Colonic mucosa (tissue), 4 donors: ENCODE measurements at places on chromosomes 4 and X. TPM values are rescaled to one million over a fixed set of nuclear protein-coding genes. Genes with fewer than 3 reads are reported as not detected.

GRCh38 chrX:141133272-141133671 is 43.7 kb downstream of the LDOC1 start:
- H3K4me3 ChIP-seq: no peak overlapping the region
- no peak overlapping the region for H3K27ac ChIP-seq
- no peaks in the 10 kb centered on the region for H3K4me1 ChIP-seq
- H3K36me3 ChIP-seq: no peaks in the 10 kb centered on the region

DNA sequence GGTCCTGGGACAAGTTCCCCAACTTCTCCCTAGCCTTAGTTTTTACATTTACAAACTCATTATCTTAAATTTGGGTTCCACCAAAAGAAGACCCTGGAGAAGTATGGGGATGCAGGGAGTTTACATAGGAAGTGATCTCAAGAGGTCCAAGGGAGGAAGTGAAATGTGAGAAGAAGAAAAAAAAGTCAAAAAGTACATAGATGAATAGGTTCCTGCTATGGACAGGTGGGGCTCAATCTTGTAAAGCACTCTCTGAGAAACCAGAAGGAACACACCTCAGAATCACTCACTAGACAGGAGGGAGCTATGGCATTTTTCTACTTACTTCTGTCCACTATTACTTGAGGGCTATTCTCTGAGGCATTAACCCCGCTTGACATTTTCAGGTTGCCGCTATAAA is 56.6 kb downstream of the ARHGAP6 start:
- no peak overlapping the region for H3K27ac ChIP-seq
- no peak for DNase-seq
- H3K4me3 ChIP-seq: no peak overlapping the region
- H3K36me3 ChIP-seq: no peaks in the 10 kb centered on the region

Gene CPEB2
- total RNA-seq: 12.0 TPM

- peak overlapping the region; percentile 56 for H3K27ac ChIP-seq
- no peaks in the 10 kb centered on the region for H3K36me3 ChIP-seq
- no peak overlapping the region for H3K4me3 ChIP-seq
These were observed 24.3 kb downstream of the IRF2 start for GRCh38 chr4:184450045-184450444.

Gene WDR44
- total RNA-seq: 13.4 TPM

DNA sequence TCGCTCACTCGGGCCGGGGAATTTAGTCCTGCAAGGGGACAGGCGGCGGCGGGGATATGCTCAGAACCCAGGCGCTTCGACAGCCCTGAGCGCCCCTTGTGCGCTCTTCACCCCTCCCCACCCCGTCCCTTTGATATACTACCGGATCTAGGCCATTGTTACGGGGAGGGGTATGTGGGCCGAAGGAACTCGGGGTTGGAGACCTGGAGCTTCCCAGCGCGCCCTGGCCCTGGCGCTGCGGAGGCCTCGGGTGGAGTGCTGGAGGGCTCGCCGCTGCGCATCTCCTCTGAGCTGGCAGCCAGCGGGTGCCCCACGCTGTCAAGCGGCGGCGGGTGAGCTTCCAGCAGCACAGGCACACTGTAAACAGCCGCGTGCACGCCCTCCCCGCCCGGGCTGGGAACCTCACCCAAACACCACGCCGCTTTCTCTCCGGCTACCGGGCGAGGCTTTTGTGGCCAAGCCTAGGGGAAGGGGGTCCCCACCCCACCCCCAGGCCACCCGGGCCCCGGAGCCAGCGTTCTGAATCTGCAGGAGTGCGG is 54.5 kb upstream of the BCOR start:
- H3K36me3 ChIP-seq: no peaks in the 10 kb centered on the region
- H3K4me3 ChIP-seq: peak overlapping the region; percentile 36
- peaks cover 64% of the 10 kb centered on the region for H3K27me3 ChIP-seq

GRCh38 chrX:94051926-94052325 is 377.9 kb downstream of the FAM133A start:
- no peaks in the 10 kb centered on the region for H3K36me3 ChIP-seq
- no peaks in the 10 kb centered on the region for H3K4me1 ChIP-seq
- H3K4me3 ChIP-seq: no peak overlapping the region

Gene GATA1
- total RNA-seq: 0.77 TPM

- H3K27me3 ChIP-seq: no peaks in the 10 kb centered on the region
- no peak for DNase-seq
- H3K4me3 ChIP-seq: no peak overlapping the region
- no peaks in the 10 kb centered on the region for H3K4me1 ChIP-seq
These were observed 454.2 kb downstream of the BCOR start for GRCh38 chrX:39643550-39643949.

GRCh38 chrX:40871385-40872082 is 136.2 kb upstream of the MED14 start:
- H3K27ac ChIP-seq: no peak overlapping the region
- peaks cover 3% of the 10 kb centered on the region for H3K27me3 ChIP-seq
- no peaks in the 10 kb centered on the region for H3K36me3 ChIP-seq
- DNase-seq: no peak

DNA sequence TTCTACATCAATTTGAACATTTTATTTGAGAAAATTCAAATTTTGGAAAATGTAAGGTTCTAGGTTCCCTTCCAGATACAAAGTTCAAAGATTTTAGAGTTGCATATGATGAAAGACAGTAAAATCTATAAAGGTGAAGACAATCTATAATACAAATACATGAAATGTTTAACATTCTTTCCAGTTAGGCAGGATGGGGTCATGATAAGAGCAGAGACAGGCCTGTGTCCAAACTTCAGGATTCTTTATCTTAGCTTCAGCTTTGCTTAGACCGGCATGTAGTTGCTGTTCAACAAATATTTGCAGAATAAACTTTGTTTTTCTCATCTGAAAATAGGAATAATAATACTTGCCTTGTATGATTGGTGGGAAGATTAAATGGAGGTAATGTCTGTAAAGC is 4.5 kb upstream of the RPS6KA3 start:
- no peak overlapping the region for H3K4me3 ChIP-seq
- no peaks in the 10 kb centered on the region for H3K36me3 ChIP-seq
- H3K27ac ChIP-seq: no peak overlapping the region
- no peaks in the 10 kb centered on the region for H3K4me1 ChIP-seq
- H3K27me3 ChIP-seq: no peaks in the 10 kb centered on the region

Gene XG
- not detected for total RNA-seq

- H3K27ac ChIP-seq: no peak overlapping the region
- H3K4me1 ChIP-seq: no peaks in the 10 kb centered on the region
- H3K27me3 ChIP-seq: no peaks in the 10 kb centered on the region
- DNase-seq: no peak
- H3K4me3 ChIP-seq: no peak overlapping the region
These were observed 17.3 kb upstream of the LSM6 start for GRCh38 chr4:146158036-146158745.

GRCh38 chr4:125526420-125526819 is 211.7 kb downstream of the FAT4 start:
- H3K36me3 ChIP-seq: no peaks in the 10 kb centered on the region
- DNase-seq: no peak
- no peaks in the 10 kb centered on the region for H3K27me3 ChIP-seq
- H3K4me3 ChIP-seq: no peak overlapping the region
- H3K27ac ChIP-seq: no peak overlapping the region
- no peaks in the 10 kb centered on the region for H3K4me1 ChIP-seq

GRCh38 chr4:75683482-75684155 is 10.4 kb upstream of the G3BP2 start:
- no peak overlapping the region for H3K27ac ChIP-seq
- no peak overlapping the region for H3K4me3 ChIP-seq
- DNase-seq: no peak
- no peaks in the 10 kb centered on the region for H3K36me3 ChIP-seq
- H3K27me3 ChIP-seq: no peaks in the 10 kb centered on the region
- H3K4me1 ChIP-seq: no peaks in the 10 kb centered on the region

DNA sequence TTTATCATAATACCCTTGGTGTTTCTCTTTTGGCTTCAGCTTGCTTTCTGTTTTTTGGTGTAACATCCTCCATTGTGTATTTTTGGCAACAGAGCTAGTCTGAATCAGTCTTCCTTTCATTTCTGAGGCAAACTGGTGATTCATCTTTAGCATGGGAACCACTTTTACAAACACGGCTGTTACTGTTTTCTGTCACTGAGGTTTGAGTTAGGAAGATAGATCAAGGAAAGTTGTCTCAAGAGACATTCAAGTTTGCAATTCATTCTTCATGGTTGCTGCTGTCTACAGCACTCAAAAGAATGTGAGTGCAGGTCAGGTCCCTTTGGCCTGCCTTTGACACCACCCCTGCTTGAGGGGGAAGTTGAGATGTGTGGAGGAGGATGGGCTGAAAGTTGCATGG is 36.3 kb downstream of the IL21 start:
- H3K4me3 ChIP-seq: no peak overlapping the region
- H3K4me1 ChIP-seq: no peaks in the 10 kb centered on the region
- H3K36me3 ChIP-seq: no peaks in the 10 kb centered on the region
- no peaks in the 10 kb centered on the region for H3K27me3 ChIP-seq
- DNase-seq: no peak
- H3K27ac ChIP-seq: no peak overlapping the region

- no peak for DNase-seq
- no peaks in the 10 kb centered on the region for H3K27me3 ChIP-seq
- H3K36me3 ChIP-seq: no peaks in the 10 kb centered on the region
- H3K4me3 ChIP-seq: no peak overlapping the region
- H3K4me1 ChIP-seq: peaks cover 4% of the 10 kb centered on the region
- H3K27ac ChIP-seq: no peak overlapping the region
These were observed 176.9 kb downstream of the SLIT2 start for GRCh38 chr4:20428436-20429160.

Gene C1GALT1C1
- total RNA-seq: 31.4 TPM

Gene EPGN
- not detected for total RNA-seq

- no peak for DNase-seq
- H3K27ac ChIP-seq: no peak overlapping the region
- H3K36me3 ChIP-seq: no peaks in the 10 kb centered on the region
- H3K27me3 ChIP-seq: no peaks in the 10 kb centered on the region
- H3K4me3 ChIP-seq: no peak overlapping the region
- H3K4me1 ChIP-seq: no peaks in the 10 kb centered on the region
These were observed 436.2 kb downstream of the SPOCK3 start for GRCh38 chr4:166798126-166798525.

- no peaks in the 10 kb centered on the region for H3K27me3 ChIP-seq
- no peaks in the 10 kb centered on the region for H3K4me1 ChIP-seq
- H3K27ac ChIP-seq: no peak overlapping the region
- no peaks in the 10 kb centered on the region for H3K36me3 ChIP-seq
- DNase-seq: no peak
These were observed 62.3 kb upstream of the PGRMC2 start for GRCh38 chr4:128349921-128350320.

GRCh38 chr4:146255463-146255862 is 41.1 kb downstream of the REELD1 start:
- no peak overlapping the region for H3K27ac ChIP-seq
- no peaks in the 10 kb centered on the region for H3K27me3 ChIP-seq
- DNase-seq: no peak

DNA sequence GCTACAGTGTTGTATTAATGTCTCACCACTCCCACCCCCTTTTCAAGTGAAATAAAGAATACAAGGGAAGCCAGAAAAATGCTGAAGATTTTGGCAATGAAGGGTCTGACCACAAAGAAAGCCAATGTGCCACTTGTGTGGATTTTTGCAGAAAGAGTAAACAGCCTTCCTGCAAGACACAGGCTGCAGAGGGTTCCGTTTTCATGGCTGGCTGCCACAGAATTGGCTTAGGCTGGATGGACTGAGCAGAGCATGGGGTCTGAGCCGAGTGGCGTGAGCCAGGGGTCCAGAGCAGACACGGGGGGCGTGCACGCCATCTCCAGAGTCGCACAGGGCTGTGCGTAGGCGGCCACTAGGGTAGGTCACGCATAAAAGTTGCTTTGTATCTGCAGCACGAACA is 69.2 kb downstream of the MTNR1A start:
- H3K4me3 ChIP-seq: no peak overlapping the region
- H3K36me3 ChIP-seq: no peaks in the 10 kb centered on the region
- DNase-seq: no peak
- no peaks in the 10 kb centered on the region for H3K4me1 ChIP-seq

- no peaks in the 10 kb centered on the region for H3K36me3 ChIP-seq
- no peak overlapping the region for H3K4me3 ChIP-seq
- H3K27ac ChIP-seq: no peak overlapping the region
- H3K27me3 ChIP-seq: no peaks in the 10 kb centered on the region
- no peak for DNase-seq
These were observed 16.1 kb downstream of the NIPAL1 start for GRCh38 chr4:48032721-48033120.

Gene TLR8
- 0.35 TPM for total RNA-seq

Gene FRMPD4
- 0.35 TPM for total RNA-seq

DNA sequence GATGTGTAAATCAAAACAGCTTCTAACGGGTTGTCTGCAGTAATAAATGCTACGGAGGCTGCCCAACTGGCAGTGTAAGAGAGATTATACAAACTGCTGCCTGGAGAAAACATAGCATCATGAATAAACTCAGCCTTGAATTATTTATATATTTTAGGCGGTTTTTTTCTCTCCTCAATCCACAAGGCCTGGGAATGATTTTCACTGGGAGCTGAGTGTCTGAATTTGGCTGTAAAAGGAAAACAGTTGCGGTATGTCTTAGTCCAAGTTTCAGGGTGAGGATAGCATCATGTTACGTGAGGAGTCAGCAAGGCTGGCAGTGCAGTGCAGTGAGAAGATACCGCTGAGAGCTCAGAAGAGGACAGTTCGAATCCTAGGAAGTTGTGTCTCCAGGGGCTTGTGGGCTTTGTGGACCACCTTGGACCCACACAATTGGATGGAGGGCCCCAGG is 291.5 kb upstream of the BOD1L1 start:
- DNase-seq: no peak
- no peaks in the 10 kb centered on the region for H3K36me3 ChIP-seq
- peak overlapping the region; percentile 17 for H3K27ac ChIP-seq
- no peak overlapping the region for H3K4me3 ChIP-seq
- no peaks in the 10 kb centered on the region for H3K4me1 ChIP-seq

Gene NKX1-1
- total RNA-seq: not detected

GRCh38 chrX:152652467-152652866 is 14.8 kb downstream of the GABRQ start:
- no peaks in the 10 kb centered on the region for H3K27me3 ChIP-seq
- no peak overlapping the region for H3K4me3 ChIP-seq
- H3K36me3 ChIP-seq: no peaks in the 10 kb centered on the region

Gene DNAJB14
- 57.2 TPM for total RNA-seq

DNA sequence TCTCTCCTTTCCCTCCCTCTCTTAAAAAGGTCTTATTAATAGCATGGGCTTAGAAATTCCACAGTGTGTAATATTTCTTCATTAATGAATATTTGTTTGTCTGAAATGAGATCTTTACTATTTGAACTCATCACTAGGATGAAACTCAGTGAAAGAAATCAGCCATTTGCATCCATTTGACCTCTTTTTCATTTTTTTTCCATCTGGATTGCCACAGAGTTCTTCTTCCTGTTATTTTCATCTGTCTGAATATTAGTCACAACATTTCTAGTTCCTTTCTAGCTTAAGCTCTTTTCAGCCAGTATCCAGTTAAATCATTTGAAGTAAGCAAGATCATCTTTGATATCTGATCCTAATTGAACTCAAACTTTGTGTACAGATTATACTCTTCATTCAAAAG is 69.2 kb upstream of the PLS3 start:
- H3K27me3 ChIP-seq: no peaks in the 10 kb centered on the region
- no peaks in the 10 kb centered on the region for H3K36me3 ChIP-seq
- no peak for DNase-seq
- no peak overlapping the region for H3K4me3 ChIP-seq
- no peak overlapping the region for H3K27ac ChIP-seq
- H3K4me1 ChIP-seq: no peaks in the 10 kb centered on the region
